ENCODE measurements at places on chromosomes 12 and 14.

GRCh38 chr14:61298824-61299223, 17.7 kb upstream of the TMEM30B start:
- DNase-seq = no peak

GRCh38 chr14:23365036-23365731, at the start of gene EFS:
TSS of gene EFS (minus strand) at chr14:23365172. CDS start at chr14:23365025, 147 bp downstream.
- no peak for DNase-seq

GRCh38 chr12:49309386-49309785, 13.7 kb upstream of the TROAP start:
- no peak for DNase-seq

- no peak for DNase-seq
Measured at GRCh38 chr12:53391724-53392123, 11.7 kb downstream of the SP1 start.

- DNase-seq = no peak
Measured at GRCh38 chr14:74616507-74616906, 4.5 kb upstream of the LTBP2 start.

DNA sequence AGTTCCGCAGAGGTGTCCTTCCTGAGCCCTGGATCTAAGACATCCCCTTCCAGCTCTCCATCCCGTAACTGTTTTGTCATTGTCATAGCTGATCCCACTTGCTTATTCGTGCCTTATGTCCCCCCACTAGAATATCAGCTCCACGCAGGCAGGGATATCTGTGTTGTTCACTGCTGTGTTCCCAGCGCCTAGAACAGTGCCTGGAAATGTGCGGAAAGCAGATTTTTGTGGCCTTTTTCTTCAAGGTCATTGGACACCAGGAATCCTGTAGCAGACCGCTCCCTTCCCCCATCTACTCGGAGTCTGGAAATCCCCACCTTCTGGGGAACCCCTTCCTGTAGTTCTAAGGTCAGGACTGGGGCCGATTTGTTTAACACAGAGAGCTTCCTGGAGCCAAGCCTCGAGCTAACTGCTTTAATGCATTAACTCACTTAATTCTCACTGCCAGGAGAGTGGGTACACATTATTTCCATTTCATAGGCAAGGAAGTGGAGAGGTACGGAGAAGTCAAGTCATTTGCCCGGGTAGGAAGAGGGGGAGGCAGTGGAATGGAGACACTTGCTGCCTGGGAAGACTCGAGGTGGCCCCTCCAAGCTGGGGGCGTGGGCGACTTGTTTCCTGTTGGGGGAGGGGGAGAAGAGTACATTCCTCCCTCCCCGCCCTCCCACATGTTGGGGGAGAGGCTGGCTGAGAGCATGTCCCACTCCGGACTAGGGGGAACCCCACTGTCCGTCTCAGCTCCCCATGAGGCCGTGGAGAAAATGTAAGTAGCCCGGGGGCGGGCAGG, 1.2 kb upstream of the SH2B3 start:
- DNase-seq = peak; percentile 71

DNA sequence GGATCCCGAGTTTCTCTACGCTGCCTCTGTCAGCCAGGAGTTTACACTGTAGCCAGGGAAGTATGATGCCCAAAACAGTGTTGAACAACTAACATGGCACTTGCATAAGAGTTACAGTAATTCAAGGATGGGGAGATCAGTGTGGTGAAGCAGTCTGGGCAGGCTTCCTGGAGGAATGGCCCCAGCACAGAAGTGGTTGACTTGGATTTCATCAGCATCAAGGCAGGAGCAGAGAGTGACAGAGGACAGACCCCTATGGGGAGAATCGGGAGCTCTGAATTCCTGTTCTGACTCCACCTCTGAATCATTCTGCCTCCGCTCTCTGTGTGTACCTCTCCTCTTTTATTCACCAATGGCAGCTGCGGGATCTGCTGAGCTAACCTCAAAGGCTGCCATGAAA, 124.5 kb downstream of the KCNA5 start:
- DNase-seq = no peak

DNA sequence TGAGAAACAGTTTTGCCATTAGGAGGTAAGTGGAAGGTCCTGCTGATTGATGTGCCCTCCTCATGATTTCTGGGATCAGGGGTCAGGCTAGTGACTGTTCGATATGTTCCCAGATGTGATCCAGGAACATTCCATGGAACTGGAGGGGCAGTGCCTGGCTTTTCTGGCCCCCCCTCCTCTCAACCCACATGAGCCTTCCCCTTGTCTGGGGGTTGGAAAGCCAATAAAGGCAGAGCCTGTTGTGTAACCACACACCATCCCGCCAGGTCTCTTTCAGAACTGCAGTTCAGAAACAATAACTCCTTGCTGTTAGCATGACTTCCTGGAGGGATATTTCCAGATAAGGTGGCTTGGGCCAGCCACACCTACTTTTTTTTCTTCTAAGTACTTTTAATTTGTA, 17.8 kb downstream of the SMOC1 start:
- no peak for DNase-seq

GRCh38 chr12:56585098-56585497, 45.0 kb downstream of the BAZ2A start:
- DNase-seq = no peak

- DNase-seq = no peak
Measured at GRCh38 chr12:89684136-89684535, 24.5 kb downstream of the ATP2B1 start.

DNA sequence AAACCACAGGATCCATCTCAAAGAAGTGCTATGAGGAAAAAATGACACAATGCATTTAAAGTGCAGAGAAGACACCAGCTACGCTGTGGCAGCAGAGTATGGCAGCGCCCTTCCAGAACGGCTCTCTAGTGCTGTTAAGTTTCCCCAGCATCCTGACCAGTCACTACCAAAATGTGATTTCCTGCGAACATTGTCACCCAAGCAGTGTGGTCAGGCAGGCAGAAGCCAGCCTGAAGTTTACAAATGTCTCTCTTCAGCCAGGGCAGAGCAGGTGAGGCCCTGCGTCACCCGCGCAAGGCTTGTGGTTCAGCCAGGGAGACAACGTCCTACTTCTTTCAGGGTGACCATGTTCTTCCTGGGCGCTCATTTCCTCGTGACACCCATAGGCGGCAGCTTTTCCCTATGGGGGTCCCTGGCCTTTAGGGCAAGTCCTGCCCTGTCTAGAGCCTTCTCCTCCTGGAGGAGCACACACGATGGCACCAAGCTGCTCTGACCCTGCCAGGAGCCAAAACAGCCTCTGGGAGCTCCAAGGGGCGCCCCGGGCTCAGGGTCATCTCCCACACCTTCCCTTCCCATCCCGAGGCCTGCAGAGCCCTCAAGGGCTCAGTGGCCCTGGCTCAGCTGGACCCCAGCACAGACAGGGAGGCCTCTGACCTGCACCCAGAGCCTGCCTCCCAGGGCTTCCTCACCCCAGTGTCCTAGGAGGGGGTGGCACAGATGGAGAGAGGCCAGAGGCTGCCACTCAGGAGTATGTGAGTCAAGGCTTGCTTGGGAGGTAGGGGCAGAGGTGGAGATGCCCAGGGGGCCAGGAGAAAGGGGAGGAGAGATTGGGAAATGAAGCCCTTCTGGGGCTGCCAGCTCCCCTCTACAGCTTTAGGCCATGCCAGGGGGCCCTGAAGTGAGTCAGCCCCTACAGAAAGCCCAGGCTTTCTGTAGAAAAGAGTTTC, 41.9 kb downstream of the PSMA6 start:
- DNase-seq = peak; percentile 46

GRCh38 chr14:101133068-101133467, 229.5 kb upstream of the RTL1 start:
- DNase-seq = no peak

DNA sequence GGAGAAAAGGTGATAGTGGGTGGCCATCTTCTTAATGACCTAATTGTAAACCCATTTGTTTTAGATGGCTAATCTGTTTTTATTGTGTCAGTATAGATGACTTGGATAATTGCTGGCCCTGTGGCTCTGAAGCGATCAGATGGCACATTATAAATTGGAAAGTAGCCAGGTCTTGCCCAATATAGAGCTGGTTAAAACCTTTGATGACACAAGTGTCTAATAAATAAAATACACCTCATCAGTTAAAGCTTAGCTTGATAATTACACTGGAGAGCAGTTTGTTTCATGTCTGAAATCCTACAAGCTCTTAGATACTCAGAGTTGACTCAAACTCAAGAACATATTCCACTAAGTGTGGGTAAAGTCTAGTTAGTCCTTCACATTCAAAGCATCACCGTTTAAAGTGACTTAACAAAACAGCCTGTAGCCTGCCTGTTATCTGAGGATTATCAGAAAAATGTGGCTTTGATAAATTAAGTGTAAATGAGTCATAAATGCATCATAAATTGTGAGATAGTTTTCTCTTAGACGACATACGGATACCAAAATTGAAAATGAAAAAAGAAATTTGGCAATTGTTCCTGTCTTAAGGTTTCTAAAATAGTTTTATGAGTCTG, 280.9 kb downstream of the LRIG3 start:
- no peak for DNase-seq

DNA sequence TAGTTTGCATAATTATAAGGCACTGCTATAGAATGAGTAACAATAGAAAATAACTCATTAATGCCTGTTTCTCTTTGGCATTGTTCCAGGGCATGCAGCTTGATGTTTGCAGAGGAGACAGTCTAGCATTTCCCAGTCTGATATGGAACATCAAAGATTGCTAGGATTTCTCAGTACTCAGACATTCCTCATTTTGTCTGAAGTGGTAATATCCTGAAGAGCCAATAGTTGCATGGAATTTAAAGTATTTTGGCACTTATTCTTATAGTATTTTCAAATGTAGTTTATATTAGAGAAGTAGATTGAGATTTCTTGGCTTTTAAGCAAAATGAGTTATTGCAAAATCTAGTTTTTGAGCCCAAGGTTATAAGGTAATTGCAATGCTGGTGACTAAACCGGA, 337.3 kb upstream of the E2F7 start:
- DNase-seq = no peak

GRCh38 chr14:70638416-70638815, 3.3 kb upstream of the TTC9 start:
- DNase-seq = no peak

GRCh38 chr12:103495469-103496456, at the start of gene C12orf42:
TSS of gene C12orf42 (minus strand) at chr12:103495968. CDS start at chr12:103478426, 17,542 bp downstream.
- DNase-seq = peak; percentile 66

DNA sequence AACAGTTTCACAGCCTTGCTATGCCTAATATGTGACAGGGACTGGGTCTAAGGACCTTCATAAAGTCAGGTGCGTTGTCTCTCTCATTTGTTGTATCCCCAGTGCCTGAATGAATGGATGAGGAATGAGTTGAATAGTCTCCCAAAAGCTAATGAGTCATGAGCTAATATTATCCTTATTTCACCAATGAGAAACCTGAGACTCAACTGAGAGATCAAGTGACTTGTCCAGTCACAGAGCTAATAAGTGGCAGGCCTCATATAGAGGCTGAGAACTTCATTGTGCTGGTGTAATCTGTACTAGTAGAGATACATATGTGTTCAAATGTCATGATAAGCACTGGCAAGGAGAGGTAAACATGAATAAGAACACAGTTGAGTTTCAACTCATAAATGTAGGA, 612.4 kb downstream of the NRXN3 start:
- no peak for DNase-seq

DNA sequence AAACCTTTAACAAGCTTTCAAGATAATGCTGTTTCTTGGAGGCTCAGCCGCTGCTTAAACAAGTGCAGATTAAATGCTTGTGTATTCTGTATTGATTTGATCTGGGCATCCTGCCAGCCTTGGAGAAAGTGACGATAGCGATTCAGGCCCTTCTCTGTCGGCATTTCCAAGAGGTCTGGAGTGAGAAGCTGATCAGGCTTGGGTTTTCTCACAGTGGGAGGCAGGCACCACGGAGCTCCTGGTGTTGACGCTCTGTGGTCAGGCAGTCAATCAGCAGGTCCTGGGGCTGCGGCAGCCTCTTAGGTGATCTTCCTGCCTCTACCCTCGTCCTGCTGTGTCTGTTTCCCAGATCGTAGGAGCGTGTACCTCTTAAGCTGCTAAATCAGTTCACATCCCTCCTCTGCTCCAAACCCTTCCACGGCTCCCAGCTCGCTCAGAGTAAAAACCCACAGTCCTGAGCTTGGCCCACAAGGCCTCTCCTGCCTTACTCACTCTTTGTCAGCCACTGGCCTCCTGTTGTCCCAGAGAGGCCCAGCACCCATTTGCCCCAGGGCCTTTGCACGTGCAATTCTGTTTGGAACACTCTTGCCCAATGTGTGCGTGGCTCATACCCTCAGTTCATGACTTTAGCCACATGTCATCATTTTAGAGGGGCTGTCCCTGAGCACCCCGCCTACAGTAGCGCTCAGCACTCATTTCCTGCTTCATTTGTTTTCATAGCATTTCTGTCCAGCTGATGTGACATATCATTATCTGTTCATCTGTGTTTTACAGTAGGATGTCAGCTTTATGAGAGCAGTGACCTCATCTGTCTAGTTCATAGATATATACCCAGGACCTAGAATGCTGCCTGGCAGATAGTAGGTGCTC, 155.4 kb downstream of the AACS start:
- no peak for DNase-seq

GRCh38 chr12:112540021-112540420, 121.3 kb downstream of the PTPN11 start:
- no peak for DNase-seq

- no peak for DNase-seq
Measured at GRCh38 chr14:56846970-56847930, 37.0 kb upstream of the OTX2 start.

GRCh38 chr12:30989754-30990153, 63.2 kb downstream of the TSPAN11 start:
- no peak for DNase-seq

GRCh38 chr14:74503938-74504335, 10.4 kb downstream of the ISCA2 start:
- no peak for DNase-seq

- no peak for DNase-seq
Measured at GRCh38 chr12:85874031-85874461, at the start of gene NTS. TSS of gene NTS (plus strand) at chr12:85874295. CDS start at chr12:85874404, 109 bp downstream.

- DNase-seq = no peak
Measured at GRCh38 chr14:97578982-97579548, 781.9 kb downstream of the VRK1 start.

All from CD4-positive, alpha-beta T cell treated with Interleukin-21 for 1 hour (primary cell).